ENCODE measurements at places on chromosomes 6 and 20.

DNA sequence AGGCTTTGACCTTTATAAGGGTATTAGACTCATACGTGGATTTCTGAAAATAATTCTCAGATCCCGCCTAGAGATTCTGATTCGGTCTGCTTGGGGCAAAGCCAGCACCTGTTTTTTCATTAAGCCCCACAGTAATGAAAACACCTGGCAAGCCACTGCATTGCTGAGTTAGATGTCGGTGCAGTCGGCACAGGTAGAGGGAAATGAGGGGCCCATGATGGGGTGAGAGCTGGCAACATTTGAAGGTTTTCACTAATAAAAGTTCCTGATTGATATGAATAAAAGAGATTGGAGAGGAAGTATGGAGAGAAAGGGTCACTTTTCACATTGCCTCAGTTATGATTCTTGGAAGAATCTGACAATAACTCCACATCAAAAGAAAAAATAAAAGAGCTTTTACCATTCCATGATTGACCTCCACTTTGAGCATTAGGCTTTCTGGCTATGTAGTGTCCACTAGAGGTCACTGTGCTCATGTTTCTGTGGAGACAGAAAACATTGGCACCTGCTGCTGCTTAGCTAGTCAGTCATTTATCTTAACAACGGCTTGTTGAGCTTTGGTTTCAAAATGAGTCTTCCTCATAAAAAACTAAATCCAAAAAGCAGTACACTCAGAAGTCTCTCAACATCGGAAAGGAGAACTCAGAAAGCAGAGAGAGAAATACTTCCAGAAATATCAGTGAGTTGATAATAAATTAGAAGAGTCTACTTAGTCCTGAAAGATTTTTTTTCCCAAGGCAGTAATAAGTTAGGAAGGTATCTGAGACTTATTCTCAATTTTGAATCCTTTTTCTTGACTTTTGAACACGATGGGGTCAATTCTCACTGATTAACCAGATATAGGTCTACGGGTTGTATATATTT, 53.3 kb upstream of the KLHL31 start:
- peak; percentile 71 for DNase-seq

- peak; percentile 49 for DNase-seq
These were observed 16.6 kb downstream of the SLC2A12 start for GRCh38 chr6:134035823-134036296.

GRCh38 chr20:10309326-10309725, 90.7 kb downstream of the SNAP25 start:
- DNase-seq, result no peak

GRCh38 chr6:118372413-118372812, 175.7 kb upstream of the PLN start:
- peak; percentile 5 for DNase-seq

DNA sequence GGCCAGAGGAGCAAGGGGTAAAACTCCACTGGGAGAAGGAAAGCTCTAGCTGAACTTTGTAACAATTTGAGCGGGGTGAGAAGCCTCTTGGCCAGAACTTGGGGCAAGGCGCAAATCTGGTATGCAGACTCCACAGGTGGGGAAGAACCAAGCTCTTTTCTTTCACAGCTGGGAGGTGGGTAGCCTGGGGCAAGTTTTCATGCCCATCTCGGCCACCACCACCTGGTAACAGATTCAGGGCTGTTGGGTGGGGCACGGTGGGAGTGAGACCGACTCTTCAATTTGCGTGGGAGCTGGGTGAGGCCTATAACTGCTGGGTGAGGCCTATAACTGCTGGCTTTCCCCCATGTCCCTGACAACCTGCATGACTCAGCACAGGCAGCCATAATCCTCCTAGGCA, 37.5 kb downstream of the SDHAF4 start:
- DNase-seq, result no peak

DNA sequence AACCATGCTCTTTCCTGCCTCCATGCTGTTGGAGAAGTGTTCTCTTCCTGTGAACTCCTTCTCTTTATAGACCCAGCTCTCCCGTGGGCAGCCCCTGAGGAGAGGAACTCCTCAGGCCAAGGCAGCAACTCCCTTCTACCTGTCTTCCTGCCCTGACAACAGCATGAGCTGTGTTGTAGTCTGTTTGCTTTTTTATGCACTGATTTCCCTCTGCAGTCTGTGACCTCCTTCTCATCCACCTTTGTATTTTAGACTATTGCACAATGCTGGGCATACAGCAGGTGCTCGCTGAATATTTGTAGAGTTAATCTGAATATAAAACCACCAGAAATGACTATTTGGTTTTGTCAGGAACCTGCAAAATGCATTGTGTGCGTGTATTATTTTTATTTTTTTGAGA, 152.2 kb upstream of the CHD6 start:
- no peak for DNase-seq

DNA sequence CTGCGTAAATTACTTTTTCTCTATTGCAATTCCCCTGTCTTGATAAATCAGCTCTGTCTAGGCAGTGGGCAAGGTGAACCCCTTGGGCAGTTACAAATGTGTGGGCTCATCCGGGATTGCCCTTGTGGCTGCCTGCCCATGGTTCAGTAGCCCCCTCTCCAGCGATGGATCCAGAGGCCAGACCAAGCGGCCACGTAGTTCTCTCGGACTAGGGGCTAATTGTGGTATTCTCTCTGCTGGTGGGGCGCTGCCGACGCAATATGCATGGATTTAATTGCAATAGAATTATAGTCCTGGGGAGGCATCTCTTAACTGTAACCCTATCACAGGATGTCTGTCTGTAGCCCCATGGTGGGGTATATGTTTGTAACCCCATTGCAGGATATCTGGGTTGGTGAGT, 64.3 kb upstream of the UNC93A start:
- DNase-seq, result no peak

GRCh38 chr6:31686483-31686882, 5.6 kb upstream of the LY6G5C start:
- DNase-seq, result no peak

GRCh38 chr6:142945049-142945445, at the start of gene HIVEP2:
Gene HIVEP2 (minus strand): TSS chr6:142945176. CDS start chr6:142774738, 170,438 bp downstream.
- peak; percentile 96 for DNase-seq

GRCh38 chr20:36984257-36984638, 32.7 kb upstream of the SAMHD1 start:
- DNase-seq, result no peak

GRCh38 chr6:52514514-52514913, 62.3 kb downstream of the TRAM2 start:
- DNase-seq, result peak; percentile 68

DNA sequence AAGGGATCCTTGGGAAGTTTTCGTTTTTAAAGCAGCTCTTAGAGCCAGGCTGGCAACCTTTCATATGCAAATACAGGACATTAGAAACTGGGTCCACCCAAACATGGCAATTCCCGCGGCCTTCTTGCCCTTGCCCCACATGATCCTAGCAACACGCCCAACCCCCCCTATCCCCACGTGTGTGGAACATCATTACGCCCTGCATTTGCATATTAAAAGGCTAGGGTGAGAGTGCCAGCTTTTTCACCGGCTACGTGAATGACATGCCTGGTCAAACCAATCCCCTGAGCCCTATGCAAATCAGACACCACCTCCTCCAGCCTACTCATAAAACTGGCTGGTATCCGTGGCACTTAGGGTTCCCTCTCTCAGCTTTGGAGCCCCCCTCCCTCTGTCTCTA, 88.1 kb downstream of the TNFRSF21 start:
- DNase-seq, result no peak

DNA sequence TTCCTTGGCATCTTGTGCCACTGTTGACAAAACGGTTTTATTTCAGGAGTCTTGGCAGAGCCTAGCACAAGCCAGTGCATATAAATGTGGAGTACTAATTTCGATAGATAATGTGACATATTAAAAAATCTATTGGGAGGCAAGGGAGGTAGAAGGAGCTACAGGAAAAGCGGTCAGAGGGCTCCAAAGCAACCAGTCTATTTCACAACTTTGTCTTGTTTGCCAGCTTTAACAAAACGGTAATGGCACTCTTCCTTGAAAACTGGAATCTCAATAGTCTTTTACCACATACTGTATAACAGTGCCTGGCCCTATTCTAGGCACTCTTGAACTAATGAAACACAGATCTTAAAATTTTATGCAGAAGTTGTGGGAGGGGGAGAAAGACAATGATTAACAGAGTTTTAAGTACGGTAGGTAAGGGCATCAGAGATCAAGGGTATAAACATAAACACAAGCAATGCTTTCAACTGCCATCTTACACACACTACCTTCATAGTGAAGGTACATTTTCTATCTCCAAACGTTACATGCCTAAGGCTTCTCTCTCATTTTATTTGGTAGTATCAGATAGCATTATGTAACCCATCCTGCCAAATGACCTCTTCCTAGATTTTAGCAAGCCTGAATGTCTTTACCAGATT, 33.5 kb upstream of the SYNCRIP start:
- DNase-seq, result no peak
